ENCODE measurements at places on chromosomes 13 and 19. TPM values are rescaled to one million over a fixed set of nuclear protein-coding genes. Genes with fewer than 3 reads are reported as not detected.
A peak's percentile ranks its signal among the peaks of the same experiment; 100 is the strongest.

DNA sequence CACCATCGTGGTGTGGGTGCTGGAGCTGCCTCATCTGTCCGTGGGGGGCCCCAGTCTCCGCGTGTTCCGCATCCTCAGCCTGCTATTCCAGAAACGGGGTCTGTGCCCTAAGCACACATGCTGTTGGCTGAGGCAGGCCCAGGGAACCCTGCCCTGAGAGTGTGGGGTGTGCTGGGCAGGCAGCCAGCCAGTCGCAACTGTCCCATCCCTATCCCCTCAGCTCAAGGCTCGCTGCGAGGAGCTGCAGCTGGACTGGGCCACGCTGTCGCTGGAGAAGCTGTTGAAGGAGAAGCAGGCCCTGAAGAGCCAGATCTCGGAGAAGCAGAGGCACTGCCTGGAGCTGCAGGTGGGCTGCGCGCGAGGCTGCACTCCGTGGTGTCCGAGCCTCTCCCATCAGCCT is 21.9 kb downstream of the PLEKHJ1 start:
- no peaks in the 10 kb centered on the region for H3K4me1 ChIP-seq
- no peak overlapping the region for H3K27ac ChIP-seq
- no peaks in the 10 kb centered on the region for H3K27me3 ChIP-seq
- no peak overlapping the region for H3K4me3 ChIP-seq

IL4I1 gene
- polyA plus RNA-seq, result not detected

GRCh38 chr13:110521296-110521680 is 40.2 kb downstream of the RAB20 start:
- no peaks in the 10 kb centered on the region for H3K36me3 ChIP-seq
- peaks cover 56% of the 10 kb centered on the region for H3K4me1 ChIP-seq
- H3K27me3 ChIP-seq, result no peaks in the 10 kb centered on the region
- no peak for DNase-seq

- H3K27ac ChIP-seq, result no peak overlapping the region
- H3K36me3 ChIP-seq, result no peaks in the 10 kb centered on the region
- DNase-seq, result no peak
- no peak overlapping the region for H3K4me3 ChIP-seq
- no peaks in the 10 kb centered on the region for H3K27me3 ChIP-seq
- no peaks in the 10 kb centered on the region for H3K4me1 ChIP-seq
Measured at GRCh38 chr13:65911546-65912193, 1318.5 kb downstream of the PCDH9 start.

- no peaks in the 10 kb centered on the region for H3K36me3 ChIP-seq
- no peak for DNase-seq
- no peak overlapping the region for H3K4me3 ChIP-seq
- no peaks in the 10 kb centered on the region for H3K27me3 ChIP-seq
- no peaks in the 10 kb centered on the region for H3K4me1 ChIP-seq
- no peak overlapping the region for H3K27ac ChIP-seq
Measured at GRCh38 chr13:20116213-20116612, 44.6 kb downstream of the GJA3 start.

- H3K27me3 ChIP-seq, result no peaks in the 10 kb centered on the region
- peaks cover 65% of the 10 kb centered on the region for H3K36me3 ChIP-seq
- DNase-seq, result no peak
- no peak overlapping the region for H3K27ac ChIP-seq
- H3K4me3 ChIP-seq, result no peak overlapping the region
Measured at GRCh38 chr13:113978741-113979481, 5.0 kb upstream of the C13orf46 start.

DNA sequence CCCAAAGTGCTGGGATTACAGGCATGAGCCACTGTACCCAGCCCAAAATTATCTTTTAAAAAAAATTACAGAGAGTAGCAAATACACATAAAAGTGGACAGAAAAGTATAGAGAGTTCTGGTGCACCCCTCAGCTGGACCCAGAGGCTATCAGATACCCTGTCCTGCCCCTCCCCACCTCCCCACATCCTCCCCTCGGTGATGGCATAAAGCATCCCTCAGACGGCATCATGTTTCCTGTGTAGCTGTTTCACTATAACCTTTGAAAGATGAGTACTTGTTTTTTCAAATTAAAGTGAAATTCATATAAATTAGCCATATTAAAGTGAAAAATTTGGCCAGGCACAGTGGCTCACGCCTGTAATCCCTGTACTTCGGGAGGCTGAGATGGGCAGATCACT is 20.1 kb downstream of the SLC27A1 start:
- no peak overlapping the region for H3K4me3 ChIP-seq
- no peaks in the 10 kb centered on the region for H3K36me3 ChIP-seq
- no peaks in the 10 kb centered on the region for H3K27me3 ChIP-seq
- no peak overlapping the region for H3K27ac ChIP-seq
- peaks cover 23% of the 10 kb centered on the region for H3K4me1 ChIP-seq

GRCh38 chr13:50128428-50128931 is 113.2 kb downstream of the KCNRG start:
- no peak overlapping the region for H3K4me3 ChIP-seq
- H3K36me3 ChIP-seq, result no peaks in the 10 kb centered on the region

DNA sequence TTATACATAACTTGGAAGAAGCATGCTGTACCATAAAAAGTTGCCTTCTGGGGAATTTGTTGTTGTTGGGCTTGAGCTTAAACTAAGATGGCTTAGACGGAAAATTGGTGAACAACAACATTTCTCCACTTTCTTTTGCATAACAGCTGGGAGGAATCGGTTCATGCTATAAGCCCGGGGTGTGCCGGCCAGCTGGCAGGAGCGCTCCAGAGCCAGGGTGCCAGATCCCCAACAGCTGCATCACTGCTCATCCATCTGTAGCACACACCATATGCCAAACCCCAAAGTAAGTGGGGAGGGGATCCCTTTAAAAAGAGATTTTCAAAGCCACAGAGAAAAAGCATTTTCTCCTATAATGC is 419.5 kb upstream of the ARGLU1 start:
- no peak overlapping the region for H3K4me3 ChIP-seq
- DNase-seq, result peak; percentile 61
- H3K4me1 ChIP-seq, result no peaks in the 10 kb centered on the region
- no peak overlapping the region for H3K27ac ChIP-seq
- no peaks in the 10 kb centered on the region for H3K27me3 ChIP-seq

SERP2 gene
- 16.6 TPM for polyA plus RNA-seq

DNA sequence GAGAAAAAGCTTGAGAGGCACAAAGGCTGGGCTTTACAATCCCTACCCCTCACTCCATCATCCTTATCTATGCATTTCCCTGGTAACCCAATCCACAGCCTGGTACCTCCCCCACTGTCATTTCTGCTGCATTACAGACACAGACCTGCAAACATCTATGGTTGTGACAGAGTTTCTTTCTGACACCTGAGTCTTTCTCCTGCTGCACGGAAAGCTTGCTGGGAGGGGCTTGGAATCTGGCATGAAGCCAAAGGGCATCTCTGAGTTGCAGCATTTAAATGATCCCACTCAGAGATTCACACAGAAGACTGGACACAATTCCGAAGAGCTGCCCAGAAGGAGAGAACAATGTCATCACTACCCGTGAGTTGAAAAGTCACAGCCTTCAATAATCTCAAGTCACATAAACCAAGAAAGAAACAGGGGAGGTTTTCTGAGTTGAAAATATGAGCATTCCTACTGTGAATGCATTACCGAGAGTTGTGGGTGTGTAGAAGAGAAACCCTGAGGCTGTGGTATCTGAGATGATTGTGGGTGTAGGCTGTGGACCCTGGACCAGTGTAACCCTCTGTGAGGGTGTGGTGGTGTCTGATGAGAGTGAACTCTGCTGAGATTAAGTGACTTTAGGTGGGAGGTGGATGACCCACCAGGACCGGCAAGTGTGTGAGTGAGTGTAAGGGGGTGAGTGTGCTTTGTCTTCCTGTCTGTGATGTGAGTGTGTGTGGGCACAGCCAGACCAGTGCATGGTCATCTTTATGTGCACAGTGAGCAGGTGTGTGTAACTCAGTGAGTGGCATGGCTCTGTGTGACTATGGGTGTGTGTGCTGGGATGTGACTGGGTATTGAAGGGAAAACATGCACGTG is at the start of gene LGALS14:
LGALS14 (plus strand) TSS at position 301 of the 864 bp plus-strand sequence; CDS start at position 349, 48 bp downstream.
- H3K27ac ChIP-seq, result no peak within 1 kb of the TSS
- no peaks in the 10 kb centered on the region for H3K4me1 ChIP-seq
- no peak within 1 kb of the TSS for H3K4me3 ChIP-seq
- H3K36me3 ChIP-seq, result no peaks in the 10 kb centered on the region
- no peaks in the 10 kb centered on the region for H3K27me3 ChIP-seq

NDFIP2 gene
- 31.0 TPM for polyA plus RNA-seq

DNA sequence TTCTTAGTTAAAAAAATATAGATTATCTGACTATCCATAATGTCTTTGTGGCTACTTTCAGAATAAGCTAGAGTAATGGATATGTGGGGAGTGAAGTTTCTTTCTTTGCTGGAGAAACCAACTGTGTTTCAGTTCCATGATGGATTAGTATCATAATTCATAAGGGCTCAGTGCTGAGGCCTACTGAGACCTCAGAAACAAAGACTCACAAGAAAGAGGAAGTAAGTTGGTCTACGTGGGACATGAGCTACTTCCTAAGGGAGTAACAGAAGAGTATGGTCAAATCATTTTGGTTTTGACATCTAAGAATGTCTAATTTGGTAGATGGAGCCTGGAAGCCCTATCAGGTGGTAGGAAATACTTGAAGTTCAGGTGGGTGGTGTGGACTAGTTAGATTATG is 99.0 kb upstream of the HTR2A start:
- DNase-seq, result no peak
- H3K36me3 ChIP-seq, result no peaks in the 10 kb centered on the region
- no peaks in the 10 kb centered on the region for H3K27me3 ChIP-seq
- H3K4me1 ChIP-seq, result no peaks in the 10 kb centered on the region
- no peak overlapping the region for H3K4me3 ChIP-seq
- no peak overlapping the region for H3K27ac ChIP-seq

GRCh38 chr13:26440111-26440510 is 117.4 kb upstream of the WASF3 start:
- no peak for DNase-seq
- H3K36me3 ChIP-seq, result no peaks in the 10 kb centered on the region
- no peak overlapping the region for H3K27ac ChIP-seq
- H3K27me3 ChIP-seq, result no peaks in the 10 kb centered on the region
